ENCODE measurements at places on chromosomes 11 and 22.

GRCh38 chr22:28146401-28147314 is 227.6 kb upstream of the PITPNB start:
- no peak for DNase-seq

DNA sequence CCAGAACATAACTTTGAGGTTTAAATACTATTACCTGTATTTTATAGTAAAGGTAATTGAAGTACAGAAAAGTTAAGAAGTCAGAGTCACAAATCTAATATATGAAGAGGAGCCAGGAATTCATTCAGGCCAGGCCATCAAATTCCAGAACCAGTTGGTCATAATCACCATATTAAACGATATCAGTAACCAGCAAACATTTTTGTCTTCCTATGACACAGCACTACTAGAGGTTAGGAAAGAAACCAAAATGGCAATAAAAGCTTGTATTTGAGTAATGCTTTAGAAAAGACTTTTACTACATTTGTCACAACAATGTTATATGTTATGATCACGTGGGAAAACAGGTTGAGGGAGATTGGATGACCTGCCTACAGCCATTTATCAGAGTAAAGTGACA is 62.2 kb downstream of the DKK3 start:
- DNase-seq, result peak; percentile 23

DNA sequence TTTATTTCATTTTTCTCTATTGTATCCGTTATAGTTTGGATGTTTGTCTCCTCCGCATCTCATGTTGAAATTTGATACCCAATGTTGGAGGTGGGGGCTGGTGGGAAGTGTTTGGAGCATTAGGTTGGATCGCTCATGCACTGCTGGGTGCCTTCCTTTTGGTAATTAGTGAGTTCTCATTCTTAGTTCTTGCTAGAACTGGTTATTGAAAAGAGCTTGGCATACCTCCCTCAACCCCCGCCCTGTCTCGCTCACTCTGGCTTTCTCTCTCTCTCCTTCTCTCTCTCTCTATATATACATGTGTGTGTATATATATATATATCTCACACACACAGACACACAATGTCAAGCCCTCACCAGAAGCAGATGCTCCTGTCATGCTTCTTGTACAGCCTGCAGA is 978.7 kb downstream of the DLG2 start:
- DNase-seq, result no peak

GRCh38 chr11:93984196-93984567 is 37.0 kb upstream of the HEPHL1 start:
- DNase-seq, result peak; percentile 6

- DNase-seq, result peak; percentile 54
These were observed 9.9 kb upstream of the CELSR1 start for GRCh38 chr22:46547179-46547882.

DNA sequence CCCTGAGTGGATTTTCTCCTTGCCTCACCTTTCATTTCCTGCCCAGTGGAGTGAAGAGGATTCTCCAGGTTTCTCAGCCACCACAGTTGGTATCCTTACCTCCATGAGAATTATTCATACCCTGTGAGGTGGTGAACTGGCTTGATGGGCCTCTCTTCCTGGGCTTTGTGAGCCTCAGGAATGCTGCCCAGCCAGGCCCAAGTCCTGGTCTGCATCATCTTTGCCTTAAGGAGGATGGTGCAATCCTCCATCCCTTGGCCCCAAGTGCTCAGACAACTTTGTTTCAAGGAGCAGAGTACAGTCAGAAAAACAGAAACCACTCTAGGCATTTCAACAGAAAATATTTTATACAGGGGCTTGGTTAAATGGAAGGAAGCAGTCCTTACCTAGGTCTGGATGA is 114.2 kb upstream of the CADM1 start:
- DNase-seq, result no peak

DNA sequence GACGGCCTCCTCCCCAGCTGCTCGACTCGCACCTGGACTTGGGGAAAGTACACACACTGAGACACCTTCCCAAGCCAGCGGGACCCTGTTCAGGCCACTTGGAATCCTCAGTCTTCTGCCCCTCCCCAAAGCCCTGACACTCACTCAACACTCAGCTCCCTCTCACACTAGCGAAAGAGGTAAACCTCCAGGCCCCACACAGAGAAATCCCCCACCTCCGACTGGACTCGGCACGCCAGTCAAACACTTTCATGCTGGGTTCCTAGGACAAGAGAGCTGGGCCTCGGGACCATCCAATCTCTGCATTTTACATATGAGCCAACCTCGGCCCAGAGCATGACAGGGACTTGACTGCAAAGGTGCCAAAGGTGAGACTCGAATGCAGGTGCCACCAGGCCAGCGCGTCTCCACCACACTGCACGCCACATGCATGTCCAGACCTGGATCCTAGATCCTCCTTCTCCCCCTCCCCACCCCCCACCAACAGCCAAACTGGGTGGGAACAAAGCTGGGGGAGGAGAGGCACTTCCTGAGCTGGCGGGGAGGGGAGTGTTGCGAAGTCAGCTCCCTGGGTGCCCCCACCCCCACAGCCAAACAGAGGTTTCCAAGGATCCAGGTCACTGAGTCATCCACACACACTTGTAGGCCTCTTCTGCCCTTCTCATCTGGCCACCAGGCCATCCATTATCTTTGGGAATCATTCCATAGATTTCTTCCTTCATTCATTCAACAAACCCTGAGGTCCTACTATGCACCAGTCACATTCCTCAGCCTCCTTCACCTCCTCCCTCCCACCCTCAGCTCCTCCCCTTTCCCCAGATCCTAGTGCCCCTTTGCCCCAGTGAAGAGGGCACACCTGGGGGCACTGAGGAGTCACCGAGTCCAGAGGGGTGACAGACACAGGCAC is 10.7 kb upstream of the CD5 start:
- DNase-seq, result peak; percentile 10

GRCh38 chr11:122690801-122691548 is 35.5 kb downstream of the UBASH3B start:
- peak; percentile 76 for DNase-seq

DNA sequence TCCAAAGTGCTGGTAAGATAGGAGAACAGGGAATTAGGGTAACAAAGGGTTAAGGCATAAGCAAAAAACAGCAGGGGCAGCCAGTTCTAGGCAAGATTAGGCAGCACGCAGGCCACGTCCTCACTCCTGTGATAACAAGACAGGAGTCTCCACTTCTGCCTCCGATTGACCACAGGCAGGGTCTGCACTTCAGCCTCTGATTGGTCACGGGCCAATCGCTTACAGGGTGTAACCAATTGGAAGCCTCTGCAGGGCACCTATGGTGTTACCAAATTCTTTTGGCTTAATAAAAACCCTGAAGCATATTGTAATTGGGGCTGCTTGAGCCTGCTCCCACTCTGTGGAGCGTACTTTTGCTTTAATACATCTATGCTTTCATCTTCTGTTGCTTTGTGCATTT is 12.2 kb upstream of the GSTP1 start:
- DNase-seq, result no peak

- DNase-seq, result peak; percentile 83
These were observed 907 bp upstream of the PHLDA2 start for GRCh38 chr11:2929950-2930703.

DNA sequence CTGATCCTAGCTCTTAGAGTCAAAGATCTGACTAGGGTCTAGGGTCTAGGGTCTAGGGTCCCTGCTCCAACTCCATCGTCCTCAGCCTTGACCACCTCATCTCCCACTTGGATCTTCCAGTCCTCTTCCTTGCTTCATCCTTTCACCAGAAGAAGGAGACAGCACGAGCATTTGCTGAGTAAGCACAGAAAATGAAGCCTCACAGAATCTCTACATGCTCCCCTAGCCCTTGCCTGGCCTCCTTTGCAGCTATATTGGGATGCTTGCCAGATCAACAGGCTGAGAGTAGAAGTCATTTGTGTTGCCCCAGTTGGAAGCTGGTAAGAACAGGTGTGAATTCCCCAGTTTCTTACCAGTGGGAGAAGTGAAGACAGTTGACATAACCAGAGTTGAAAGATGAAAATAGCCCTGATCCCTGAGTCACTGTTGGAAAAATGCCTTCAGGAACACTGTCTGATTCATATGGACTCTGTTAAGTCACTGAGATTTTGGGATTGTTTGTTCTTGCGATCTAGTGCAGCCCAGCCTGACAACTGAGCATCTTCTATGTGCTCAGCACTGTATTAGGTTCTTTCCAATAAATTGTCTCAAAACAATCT is 552.5 kb downstream of the INSC start:
- peak; percentile 30 for DNase-seq

DNA sequence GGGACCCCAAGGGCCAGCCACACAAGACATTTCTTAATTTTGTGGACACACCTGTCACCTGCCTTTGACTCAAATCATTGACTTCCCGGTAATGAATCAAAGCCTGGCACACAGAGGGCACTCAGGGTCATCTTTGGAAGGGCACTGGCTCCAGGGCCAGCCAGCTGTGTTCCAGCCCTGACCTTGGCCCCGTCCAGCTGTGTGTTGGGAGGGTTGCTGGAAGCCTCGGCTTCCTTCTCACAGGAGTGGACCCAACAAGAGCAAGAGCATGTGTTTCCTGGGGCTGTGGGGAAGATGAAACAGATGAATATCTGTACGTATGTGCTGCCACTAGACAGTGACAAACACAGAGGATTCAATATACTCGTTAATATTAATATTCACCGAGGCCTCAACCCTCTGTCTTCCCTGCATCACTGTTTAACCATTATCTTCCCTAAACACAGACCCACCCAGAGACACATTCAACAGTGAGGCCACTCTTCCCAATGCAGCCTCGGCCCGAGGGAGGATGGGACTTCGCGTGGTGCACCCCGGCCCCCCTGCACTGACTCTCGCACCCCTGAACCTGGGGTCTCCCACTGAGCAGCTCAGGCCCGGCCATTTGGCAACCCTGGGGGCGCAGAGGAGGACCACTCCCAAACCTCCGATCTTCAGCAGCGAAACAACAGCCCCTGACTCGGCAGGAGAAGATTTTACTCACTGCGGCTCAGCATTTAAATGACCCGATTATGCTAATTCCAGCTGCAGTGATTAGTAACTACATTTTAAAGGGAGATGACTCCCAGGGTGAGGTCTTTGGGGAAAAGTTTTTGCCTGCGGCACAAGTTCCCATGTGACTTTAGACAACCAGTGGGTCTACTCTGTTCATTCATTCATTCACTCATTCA is 45.7 kb downstream of the PHF21B start:
- DNase-seq, result no peak

- DNase-seq, result no peak
These were observed 36.6 kb upstream of the NFAM1 start for GRCh38 chr22:42468841-42469240.

DNA sequence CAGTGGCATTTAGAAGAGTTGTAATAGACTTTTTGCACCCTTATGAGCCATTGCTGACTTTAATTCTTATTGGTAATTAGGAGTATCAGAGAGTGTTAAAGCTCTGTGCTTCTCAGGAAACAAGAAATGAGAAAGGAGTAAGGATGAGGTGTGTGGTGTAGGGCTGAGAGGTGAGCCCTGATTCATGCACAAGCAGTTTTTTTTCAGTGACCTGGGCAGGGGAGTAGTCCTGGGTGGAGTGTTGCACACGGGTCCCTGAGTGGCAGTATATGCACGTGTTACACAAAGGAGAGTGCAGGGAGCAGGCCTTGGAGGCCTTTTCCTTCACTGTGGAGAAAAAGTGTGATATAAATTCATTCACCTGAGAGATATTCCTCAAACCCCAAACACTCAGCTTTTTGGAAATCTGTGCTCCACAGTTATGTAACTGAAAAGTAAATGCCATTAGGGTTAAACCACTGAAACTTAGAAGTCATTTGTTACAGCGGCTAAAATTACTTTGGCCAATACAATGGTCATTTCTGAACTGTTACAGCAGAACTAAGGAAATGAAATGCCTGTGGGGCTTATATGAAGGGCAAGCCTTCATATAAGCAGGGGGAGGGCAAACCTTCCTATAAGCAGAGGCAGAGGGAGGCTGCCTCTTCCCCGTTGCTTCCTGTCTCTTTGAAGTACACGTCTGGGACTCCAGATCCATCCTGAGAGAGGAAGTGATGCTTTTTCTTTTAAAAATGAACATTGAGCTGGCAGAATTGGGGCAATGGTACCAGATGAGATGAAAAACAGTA is 62.6 kb upstream of the OLFML1 start:
- DNase-seq, result no peak

DNA sequence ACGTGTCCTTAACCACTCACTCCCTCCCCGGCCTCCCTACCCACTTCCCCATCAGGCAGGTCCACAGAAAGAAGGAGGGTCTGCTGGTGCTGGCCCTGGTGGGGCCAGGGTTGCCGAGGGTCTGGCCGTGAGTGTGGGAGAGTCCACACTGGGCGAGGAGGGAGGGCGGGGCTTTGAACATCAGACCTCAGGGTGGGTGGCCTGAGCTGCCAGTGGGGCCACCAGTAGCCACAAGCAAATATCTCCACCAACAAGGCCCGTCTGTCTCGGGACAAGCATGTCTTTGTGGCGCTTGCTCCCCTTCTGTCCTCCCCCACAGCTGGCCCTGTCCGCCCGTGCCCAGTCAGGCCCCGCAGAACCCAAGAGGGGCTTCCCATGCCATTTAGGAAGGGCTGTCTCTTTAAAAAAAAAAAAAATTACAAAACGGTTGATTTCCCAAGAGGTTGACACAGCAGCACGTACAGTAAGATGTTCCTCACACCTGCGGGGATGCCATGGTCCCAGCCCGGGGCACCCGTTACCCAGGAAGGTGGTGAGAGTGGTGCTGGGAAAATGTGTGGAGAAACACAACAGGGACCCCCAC is 17.7 kb upstream of the TALDO1 start:
- DNase-seq, result no peak

GRCh38 chr22:44181912-44182587 is 1.3 kb downstream of the PARVG start:
- DNase-seq, result no peak

DNA sequence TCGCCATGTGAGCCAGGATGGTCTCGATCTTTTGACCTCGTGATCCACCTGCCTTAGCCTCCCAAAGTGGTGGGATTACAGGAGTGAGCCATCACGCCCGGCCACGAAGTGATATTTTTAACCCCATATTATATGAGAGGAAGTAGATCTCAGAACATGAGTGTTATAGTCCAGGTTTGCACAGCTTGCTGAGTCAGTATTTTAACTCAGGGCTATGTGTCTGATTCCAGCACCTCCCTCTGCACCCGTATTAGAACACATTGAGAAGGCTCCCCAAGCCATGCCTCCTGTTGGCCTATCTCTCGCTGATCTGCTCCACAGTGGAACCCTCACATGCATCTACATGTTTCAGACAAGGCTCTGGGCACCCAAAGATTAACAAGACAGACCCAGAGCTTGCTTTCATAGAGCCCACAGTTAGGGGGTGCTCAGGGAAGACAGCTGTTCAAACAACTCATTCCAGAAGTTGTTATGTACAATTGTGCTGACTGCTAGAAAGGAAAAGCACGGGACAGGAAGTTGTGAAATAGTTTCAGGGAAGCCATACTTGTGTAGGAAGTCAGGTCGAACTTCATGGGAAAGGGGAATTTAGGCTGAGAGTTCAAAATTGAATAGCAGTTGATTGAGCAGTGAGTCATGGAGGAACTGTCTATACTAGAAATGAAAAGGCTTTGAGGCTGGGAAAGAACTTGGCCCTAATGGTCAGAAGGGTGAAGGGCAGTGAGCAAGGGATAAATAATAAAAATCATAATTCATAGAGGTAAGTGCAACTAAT is 49.3 kb upstream of the CLPB start:
- DNase-seq, result peak; percentile 83
